Stomach (tissue), 19 donors: ENCODE measurements at places on chromosomes 7 and 10. TPM values are rescaled to one million over a fixed set of nuclear protein-coding genes. Genes with fewer than 3 reads are reported as not detected.

AVPI1 gene
- polyA plus RNA-seq, result 38.2 TPM

CPXM2 gene
- polyA plus RNA-seq, result 0.62 TPM

GPR22 gene
- not detected for polyA plus RNA-seq

THSD7A gene
- 0.46 TPM for polyA plus RNA-seq

CYP26A1 gene
- not detected for polyA plus RNA-seq

GLI3 gene
- polyA plus RNA-seq, result 1.4 TPM

PTPRE gene
- polyA plus RNA-seq, result 4.0 TPM

POLR2J3 gene
- polyA plus RNA-seq, result 40.8 TPM

NRP1 gene
- 4.6 TPM for polyA plus RNA-seq

KCP gene
- polyA plus RNA-seq, result not detected

MARVELD1 gene
- 5.7 TPM for polyA plus RNA-seq

CUZD1 gene
- polyA plus RNA-seq, result 0.44 TPM

TMEM213 gene
- 0.08 TPM for polyA plus RNA-seq

CNPY1 gene
- not detected for polyA plus RNA-seq

UFSP1 gene
- 4.3 TPM for polyA plus RNA-seq

SAMD9 gene
- 3.8 TPM for polyA plus RNA-seq

RPEL1 gene
- polyA plus RNA-seq, result not detected

GJD4 gene
- polyA plus RNA-seq, result not detected

PLCE1 gene
- polyA plus RNA-seq, result 2.1 TPM

NMT2 gene
- polyA plus RNA-seq, result 7.6 TPM

PIK3AP1 gene
- 3.4 TPM for polyA plus RNA-seq

ADIRF gene
- 249 TPM for polyA plus RNA-seq

TRIM73 gene
- polyA plus RNA-seq, result 6.7 TPM

KCND2 gene
- 0.31 TPM for polyA plus RNA-seq

GATA3 gene
- 0.46 TPM for polyA plus RNA-seq

TRIM74 gene
- 7.9 TPM for polyA plus RNA-seq

VPS37D gene
- 2.2 TPM for polyA plus RNA-seq

OR2A5 gene
- not detected for polyA plus RNA-seq

TRPV5 gene
- polyA plus RNA-seq, result not detected

CELF2 gene
- 6.4 TPM for polyA plus RNA-seq

FAM20C gene
- polyA plus RNA-seq, result 35.2 TPM

CTNNA3 gene
- not detected for polyA plus RNA-seq

CALHM2 gene
- 7.4 TPM for polyA plus RNA-seq
